ENCODE measurements at places on chromosomes 2 and 18.
A peak's percentile ranks its signal among the peaks of the same experiment; 100 is the strongest.

DNA sequence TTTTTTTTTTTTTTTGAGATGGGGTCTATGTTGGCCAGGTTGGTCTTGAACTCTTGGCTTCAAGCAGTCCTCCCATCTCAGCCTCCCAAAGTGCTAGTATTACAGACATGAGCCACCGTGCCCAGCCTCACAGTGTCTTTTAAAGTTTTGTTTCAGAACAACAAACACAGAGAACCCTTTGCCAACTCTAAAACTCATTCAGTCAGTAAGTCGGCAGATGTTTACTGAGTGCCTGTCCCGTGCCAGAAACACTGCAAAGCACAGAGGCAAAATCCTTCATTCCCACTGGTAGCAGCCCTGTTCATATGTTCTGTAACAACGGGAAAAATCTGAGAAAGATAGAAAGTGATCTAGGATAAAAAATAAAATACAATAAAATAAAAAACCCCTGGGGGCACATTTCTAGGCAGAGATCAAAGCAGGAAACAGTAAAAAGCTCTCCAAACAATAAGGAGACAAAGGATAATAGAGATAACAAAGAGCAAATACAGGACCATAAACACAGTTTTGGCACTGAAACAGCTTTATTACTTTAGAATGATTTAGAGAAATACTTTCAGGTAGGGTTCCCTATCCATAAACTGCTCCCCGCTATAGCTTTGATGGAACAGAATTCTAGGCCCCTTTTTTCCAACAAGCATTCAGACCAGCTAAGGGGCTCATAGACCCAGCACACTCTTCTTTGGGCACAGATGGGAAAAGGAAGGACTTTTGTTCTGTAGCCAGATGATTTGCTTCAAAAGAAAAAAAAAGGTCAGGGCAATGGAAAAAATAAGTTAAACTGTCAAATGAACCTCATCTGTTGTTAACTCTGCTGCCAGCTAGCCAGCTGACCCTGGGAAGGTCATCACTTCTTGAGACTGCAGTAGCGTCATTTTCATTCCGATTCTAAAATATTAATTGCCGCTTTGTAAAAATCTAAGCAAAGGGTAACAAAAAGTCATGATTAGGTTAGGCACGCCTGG, 212.3 kb downstream of the CDH20 start:
- H3K4me1 ChIP-seq: no peaks in the 10 kb centered on the region
- no peak overlapping the region for H3K4me3 ChIP-seq
- H3K27me3 ChIP-seq: no peaks in the 10 kb centered on the region
- DNase-seq: no peak

GRCh38 chr2:202172439-202173211, 65.8 kb downstream of the SUMO1 start:
- H3K27ac ChIP-seq: peak overlapping the region; percentile 29
- no peak for DNase-seq
- H3K4me1 ChIP-seq: no peaks in the 10 kb centered on the region
- no peak overlapping the region for H3K4me3 ChIP-seq

DNA sequence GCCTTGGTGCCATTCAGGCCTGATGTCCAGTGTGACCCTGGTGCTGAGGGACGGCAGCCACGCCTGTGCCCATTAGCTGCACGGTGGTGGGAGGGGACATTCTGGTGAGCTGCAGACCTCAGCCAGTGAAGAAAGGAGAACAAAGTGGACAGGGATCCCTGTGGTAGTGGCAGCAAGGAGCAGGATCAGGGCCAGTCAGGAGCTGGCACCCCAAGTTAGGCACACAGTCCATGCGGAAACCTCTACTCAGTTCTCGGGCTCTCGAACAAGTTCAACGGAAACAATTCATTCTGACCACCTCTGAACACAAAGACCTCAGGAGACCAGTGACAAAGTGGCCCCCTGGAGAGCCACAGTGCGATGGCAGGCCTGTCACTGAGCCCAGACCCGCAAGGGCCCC, 30.1 kb downstream of the COA5 start:
- H3K4me3 ChIP-seq: no peak overlapping the region
- H3K27ac ChIP-seq: no peak overlapping the region
- H3K27me3 ChIP-seq: no peaks in the 10 kb centered on the region
- no peaks in the 10 kb centered on the region for H3K4me1 ChIP-seq

GRCh38 chr2:72924353-72925240, 7.3 kb downstream of the EMX1 start:
- no peak overlapping the region for H3K4me3 ChIP-seq
- H3K27me3 ChIP-seq: peaks cover 7% of the 10 kb centered on the region
- DNase-seq: no peak

GRCh38 chr2:11669454-11670291, at the start of gene NTSR2:
TSS of gene NTSR2 (minus strand) at chr2:11670195. CDS start at chr2:11670129, 66 bp downstream.
- H3K27me3 ChIP-seq: no peaks in the 10 kb centered on the region
- H3K27ac ChIP-seq: no peak within 1 kb of the TSS
- H3K36me3 ChIP-seq: no peaks in the 10 kb centered on the region
- H3K4me3 ChIP-seq: no peak within 1 kb of the TSS
